ENCODE measurements at places on chromosomes 2 and 18. TPM values are rescaled to one million over a fixed set of nuclear protein-coding genes. Genes with fewer than 3 reads are reported as not detected.

HJURP gene
- 111 TPM for total RNA-seq

ZSWIM2 gene
- not detected for total RNA-seq

SIGLEC15 gene
- total RNA-seq = not detected

ANKRD44 gene
- 210 TPM for total RNA-seq

MC4R gene
- not detected for total RNA-seq

CLEC4F gene
- not detected for total RNA-seq

TCF7L1 gene
- total RNA-seq = not detected

RAB6C gene
- total RNA-seq = 0.18 TPM
